Activated naive CD4-positive, alpha-beta T cell treated with anti-CD3 and anti-CD28 coated beads, Interleukin-2, amount 50 U/mL, for 72 hours (primary cell): ENCODE measurements at places on chromosomes 16 and 17. TPM values are rescaled to one million over a fixed set of nuclear protein-coding genes. Genes with fewer than 3 reads are reported as not detected.
A peak's percentile ranks its signal among the peaks of the same experiment; 100 is the strongest.

DNA sequence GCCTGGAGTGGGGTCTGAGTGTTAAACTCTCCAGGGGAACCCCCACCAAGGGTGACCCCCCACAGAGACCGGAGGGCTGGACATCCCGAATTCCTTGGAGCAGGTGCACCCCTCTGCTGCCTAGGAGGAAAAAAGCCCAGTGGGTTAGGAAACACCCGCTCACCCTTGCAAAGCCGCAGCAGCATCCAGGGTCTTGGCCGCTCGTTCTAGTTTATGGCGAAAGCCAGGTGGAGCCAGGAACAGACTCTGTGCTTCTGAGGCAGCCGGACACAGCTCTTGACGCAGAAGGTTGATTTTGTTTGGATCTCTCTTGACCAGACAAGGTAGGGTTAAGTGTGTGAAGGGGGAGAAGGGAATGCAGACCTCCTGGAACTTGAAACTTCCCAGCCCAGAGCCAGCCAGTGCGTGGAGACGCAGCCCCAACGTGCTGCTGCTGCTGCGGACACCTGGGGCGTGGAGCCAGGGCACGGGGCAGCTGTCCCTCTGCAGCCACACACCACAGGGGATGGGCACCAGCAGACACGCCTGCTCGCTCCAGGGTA is 154.5 kb downstream of the LAT start:
- DNase-seq = peak; percentile 48

GRCh38 chr16:84047206-84047605 is 4.6 kb upstream of the SLC38A8 start:
- no peak for DNase-seq

DNA sequence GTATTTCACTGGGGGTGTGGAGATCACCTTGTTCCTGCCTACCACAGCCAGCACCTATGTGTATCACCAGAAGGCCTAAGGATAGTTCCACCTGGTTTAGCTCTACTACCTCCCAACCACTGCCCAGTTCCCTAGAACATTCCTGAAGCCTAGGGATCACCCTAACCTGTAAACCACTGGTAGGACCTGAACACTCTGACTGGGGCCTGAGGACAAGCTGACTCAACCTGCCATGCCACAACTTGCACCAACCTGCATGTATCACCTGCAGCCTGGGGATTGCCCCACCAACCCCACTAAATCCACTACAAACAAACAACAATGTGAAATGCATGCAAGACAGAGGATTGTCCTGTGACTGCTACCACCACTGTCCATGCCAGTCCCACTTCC is 128.1 kb downstream of the KIF2B start:
- DNase-seq = no peak

DNA sequence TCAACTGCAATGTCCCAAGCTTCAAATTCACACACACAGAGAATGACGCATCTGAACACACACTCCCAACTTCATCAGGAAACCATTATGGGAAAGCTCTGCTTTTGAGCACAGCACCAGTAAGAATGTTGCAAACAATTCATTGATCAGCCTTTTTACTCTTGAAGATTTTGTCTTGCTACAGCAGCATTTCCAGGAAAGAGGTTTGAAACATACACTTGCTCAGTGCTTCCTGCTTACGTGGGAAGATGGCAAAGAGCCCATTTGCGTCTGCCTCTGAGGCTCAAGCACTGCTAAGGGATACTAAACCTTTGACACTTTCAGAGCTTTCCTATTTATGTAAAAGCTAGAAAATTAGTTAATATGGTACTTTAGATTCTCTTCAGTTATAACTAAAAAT is 77.2 kb upstream of the MON1B start:
- DNase-seq = no peak

OTOP2 gene
- total RNA-seq = not detected

C17orf78 gene
- total RNA-seq = not detected
